LNCaP clone FGC (cell line): ENCODE measurements at places on chromosomes 1 and 21.

- no peak for DNase-seq
These were observed 5.8 kb downstream of the OR14I1 start for GRCh38 chr1:248696774-248697173.

GRCh38 chr1:212648431-212648830, 39.9 kb downstream of the ATF3 start:
- DNase-seq, result no peak

GRCh38 chr1:208031316-208031931, 120.5 kb upstream of the CD34 start:
- no peak for DNase-seq

GRCh38 chr1:228502522-228502921, 15.3 kb downstream of the RNF187 start:
- DNase-seq, result no peak

GRCh38 chr1:228397966-228398365, 8.7 kb downstream of the TRIM11 start:
- DNase-seq, result no peak

DNA sequence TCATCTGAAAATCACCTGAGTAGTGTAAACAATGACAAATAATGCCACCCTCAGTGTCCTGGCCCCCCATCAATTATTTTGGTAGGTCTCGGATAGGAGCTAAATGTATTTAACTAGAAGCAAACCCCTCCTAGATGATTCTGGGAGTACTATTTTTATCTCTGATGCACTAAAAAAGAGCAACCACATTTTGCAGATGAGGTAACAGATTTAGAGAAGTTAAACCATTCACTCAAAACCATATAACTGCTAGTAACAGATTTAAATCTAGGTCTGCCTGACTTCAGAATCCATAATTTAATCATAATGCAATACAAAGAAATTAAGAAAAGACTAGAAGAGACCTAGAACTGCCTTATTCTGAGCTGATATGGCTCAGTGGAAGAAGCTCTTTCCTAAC, 17.3 kb upstream of the PTCH2 start:
- DNase-seq, result no peak

- DNase-seq, result no peak
These were observed 80.6 kb upstream of the GFI1 start for GRCh38 chr1:92567211-92567868.

- DNase-seq, result no peak
These were observed 159.7 kb downstream of the HIVEP3 start for GRCh38 chr1:41758904-41759548.

GRCh38 chr1:28421744-28422143, 52.2 kb downstream of the PHACTR4 start:
- DNase-seq, result no peak

DNA sequence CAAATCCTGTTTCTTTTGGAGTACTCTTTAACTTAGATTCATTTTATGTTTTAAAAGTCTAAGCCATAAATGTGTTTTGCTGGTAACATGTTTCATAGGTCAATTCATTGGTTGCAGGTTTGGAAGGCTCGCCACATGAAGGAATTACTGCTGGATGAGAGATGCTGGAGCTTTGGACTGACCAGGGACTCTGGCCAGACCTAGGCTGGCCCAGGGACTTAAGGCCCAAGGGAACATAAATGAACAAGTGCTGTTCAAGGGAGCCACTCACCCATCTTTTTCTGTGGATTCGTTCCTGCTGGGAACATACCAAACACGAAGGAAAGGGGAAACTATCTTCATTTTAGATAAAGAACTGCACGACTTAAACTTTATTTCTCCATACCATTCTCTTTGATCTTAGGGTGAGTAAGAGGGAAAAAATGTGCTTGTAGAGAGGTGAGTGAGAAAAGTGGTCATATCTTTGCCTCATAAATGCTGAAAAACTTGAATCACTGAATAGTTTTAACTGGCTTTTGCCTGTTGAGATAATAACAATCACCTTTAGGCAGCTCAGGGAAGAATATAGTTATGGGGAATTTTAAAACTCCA, 15.3 kb upstream of the SHCBP1L start:
- no peak for DNase-seq

DNA sequence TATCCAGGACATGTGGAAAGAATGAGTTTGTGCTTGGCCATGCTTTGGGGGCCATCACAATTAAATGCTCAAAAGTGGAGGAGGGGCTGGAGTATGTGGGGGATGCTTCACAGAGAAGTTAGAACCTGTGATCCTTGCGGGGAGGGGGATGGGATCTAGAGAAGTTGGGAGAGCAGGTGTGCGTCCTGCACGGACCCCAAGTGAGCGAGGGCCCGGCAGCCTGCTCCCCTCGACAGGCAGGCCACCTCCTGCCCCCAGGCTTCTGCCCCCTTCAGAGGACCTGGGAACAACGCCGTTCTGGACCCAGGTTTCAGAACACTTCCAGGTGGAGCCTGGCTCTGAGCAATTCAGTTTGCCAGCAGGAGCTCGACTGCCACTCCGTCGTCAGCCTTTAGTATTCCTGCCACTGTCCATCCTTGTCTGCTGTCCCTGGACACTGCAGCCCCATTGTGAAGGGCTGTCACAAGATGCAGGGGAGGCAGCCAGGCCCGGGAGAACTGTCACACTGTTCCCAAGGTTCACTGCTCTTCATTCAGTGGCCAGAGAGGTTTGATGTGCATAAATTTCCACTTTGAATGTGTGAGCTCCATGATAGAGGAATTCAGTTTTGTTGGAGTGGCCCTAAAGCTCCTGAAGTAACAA, 112.2 kb downstream of the DHRS3 start:
- no peak for DNase-seq

DNA sequence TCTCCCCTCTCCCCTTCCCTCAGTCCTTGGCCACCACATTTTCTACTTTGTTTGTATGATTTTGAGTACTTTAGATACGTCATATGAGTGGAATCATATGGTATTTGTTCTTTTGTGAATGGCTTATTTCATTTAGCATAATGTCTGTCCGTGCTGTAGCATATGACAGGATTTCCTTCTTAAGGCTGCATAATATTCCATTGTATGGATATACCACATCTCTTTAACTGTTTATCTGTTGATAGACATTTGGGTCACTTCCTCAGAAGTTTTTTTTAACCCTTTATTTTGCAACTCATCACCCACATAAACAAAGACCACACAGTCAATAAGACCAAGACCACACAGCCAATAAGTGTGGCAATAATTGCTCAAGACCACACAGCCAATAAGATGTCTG, 24.9 kb downstream of the FAM163A start:
- DNase-seq, result no peak

GRCh38 chr1:184648856-184649201, 105.8 kb downstream of the EDEM3 start:
- DNase-seq, result no peak

- DNase-seq, result no peak
These were observed 7.2 kb downstream of the APCS start for GRCh38 chr1:159594625-159595405.

- no peak for DNase-seq
These were observed 63.6 kb upstream of the DENND1B start for GRCh38 chr1:197838836-197839235.

DNA sequence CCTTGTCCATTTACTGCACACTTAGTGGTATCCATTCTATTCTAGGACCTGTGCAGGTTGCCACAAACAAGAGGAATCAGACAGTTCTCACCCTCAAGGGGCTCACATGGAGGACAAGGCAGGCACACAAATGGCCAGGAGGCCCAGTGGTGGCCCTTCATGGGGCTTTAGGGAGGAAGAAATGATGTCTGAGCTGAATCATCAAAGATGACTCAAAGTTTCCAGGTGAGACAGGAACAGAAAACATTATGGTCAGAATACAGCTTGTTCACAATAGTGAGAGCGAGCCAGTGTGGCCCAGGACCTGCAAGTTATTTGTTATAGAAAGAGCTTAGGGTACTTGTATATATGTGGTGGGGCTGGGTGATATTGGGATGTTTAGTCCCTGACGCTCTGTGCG, 26.4 kb downstream of the SHISAL2A start:
- DNase-seq, result no peak

DNA sequence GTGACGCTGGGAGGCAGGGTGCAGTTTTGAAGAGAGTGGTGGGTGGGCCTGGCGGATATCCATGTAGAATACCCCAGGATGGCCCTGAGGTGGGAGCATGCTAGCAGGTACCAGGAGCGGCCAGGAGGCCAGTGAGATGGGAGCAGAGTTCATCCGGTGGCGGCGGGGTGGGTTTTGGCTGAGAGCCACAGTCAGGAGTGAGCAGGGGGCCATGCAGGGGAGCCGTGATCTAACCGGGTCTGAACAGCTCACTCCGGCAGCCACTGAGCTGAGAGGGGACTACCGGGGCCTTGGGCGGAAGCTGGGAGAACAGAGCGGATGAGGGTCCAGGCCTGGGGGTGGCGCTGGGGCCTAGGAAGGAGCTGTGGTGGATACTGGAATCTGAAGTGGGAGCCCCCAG, 47.6 kb upstream of the LRP8 start:
- no peak for DNase-seq

DNA sequence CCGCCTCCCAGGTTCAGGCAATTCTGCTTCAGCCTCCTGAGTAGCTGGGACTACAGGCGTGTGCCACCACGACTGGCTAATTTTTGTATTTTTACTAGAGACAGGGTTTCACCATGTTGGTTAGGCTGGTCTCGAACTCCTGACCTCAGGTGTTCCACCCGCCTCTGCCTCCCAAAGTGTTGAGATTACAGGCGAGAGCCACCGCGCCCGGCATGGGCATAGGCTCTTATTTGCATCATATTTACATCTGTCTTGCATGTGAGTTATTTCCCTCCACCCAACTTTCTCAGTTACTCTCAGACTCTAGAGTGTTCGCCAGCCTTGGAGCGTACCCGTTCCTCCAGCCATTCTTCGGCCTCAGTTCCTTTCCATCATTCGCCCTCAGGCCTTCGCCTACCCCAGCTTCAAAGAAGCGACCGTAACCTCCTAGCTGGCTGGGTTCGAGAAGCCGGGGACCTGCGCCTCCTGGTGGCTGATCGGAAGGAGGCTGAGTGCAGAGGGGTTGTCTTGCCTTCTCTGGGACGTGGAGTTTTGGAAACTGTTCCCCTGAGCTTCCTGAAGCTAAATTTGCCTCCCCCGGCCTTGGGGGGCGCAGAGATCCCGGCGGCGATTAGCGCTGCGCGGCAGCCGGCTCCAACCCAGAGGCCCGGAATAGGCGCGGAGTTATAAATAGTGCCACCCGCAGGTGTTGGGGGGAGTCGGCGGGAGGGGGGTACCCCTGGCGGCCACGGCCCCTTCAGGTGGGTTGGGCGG, 3.6 kb upstream of the ZBTB7B start:
- DNase-seq, result no peak

DNA sequence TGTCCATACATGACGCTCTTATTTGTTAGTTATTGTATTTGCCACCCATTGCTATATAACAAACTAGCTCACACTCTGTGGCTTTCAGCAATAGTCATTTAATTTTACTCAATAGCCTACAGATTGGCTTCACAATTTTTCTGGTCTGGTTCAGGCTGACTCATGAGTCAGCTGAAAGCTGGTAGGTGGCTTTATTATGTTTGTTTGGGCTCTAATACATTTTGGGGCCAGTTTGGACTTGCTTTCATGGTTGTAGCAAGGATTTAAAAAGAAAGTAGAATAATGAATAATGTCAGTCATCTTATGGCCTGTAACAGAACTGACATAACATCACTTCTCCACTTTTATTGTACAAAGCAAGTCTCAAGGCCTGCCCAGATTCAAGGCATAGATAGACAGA, 338.7 kb downstream of the LRRIQ3 start:
- no peak for DNase-seq

- DNase-seq, result no peak
These were observed 20.3 kb downstream of the TNNT2 start for GRCh38 chr1:201357211-201357610.

- DNase-seq, result no peak
These were observed 454 bp upstream of the NENF start for GRCh38 chr1:212432272-212432660.

DNA sequence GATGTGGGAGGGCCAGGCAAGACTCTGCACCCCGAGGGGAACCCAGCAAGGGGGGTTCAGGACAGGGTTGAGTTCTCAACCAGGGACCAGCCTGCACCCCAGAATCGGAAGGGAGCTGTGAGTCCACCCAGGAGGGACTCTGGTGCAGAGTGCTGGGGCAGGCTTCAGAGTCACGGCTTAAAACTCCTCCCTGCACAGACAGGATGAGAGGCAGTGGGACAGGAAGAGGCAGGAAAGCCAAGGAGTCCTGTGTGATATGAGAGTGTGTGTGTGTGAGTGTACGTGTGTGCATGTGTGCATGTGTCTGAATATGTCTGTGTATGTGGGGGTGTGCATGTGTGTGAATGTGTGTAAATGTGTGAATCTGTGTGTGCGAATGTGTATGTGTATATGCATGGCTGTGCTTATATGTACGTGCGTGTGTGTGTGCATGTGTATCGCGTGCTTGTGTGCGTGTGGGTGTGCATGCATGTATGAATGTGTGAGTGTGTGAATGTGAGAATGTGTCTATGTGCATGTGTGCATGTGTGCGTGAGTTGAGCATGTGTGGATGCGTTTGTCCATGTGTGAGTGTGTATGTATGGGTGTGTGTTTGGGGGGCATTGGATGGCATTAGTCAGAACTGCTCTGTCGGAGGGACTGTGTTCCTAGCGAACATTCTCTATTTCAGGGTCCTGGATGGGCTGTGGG, 52.2 kb downstream of the UMODL1 start:
- DNase-seq, result no peak

GRCh38 chr1:207034998-207035397, 2.4 kb upstream of the C1orf116 start:
- no peak for DNase-seq

- no peak for DNase-seq
These were observed 329.5 kb downstream of the SIPA1L2 start for GRCh38 chr1:232300466-232300865.

GRCh38 chr1:39434797-39435395, 56.5 kb upstream of the BMP8A start:
- DNase-seq, result no peak

DNA sequence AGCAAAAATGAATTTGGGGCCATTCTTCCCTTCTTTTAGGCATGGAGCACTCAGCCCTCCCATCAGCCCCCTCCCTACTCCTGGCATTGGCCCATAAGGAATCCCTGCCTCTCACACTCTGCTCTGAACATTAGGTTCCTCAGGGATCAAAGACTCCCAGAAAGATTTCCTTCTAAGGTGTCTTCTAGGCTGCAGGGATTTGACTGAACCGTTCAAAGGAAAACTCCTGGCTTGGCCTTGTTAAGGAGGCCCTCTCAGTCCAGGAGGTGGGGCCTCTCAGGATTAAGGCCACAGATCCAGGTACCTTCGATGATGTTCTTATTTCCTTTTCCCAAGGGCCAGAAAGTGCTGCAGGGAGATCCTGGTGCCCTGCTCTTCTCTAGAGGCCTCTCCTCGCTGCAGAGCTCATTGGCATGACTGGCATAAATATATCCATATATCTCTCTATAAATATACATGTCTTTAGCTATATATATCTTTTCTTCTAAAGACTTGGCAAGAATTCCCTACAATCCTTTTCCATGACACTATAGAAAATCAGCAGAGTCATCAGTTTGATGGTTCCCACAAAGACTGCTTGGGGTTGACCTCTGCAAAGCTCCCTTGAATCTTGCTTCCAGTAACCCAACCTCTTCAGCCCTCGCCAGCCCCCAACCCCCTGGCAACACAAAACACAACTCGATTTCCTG, 59.1 kb downstream of the PLXNA2 start:
- DNase-seq, result no peak

GRCh38 chr1:36118447-36119204, 6.4 kb downstream of the COL8A2 start:
- DNase-seq, result no peak
